PC-9 (cell line): ENCODE measurements at places on chromosomes 3 and 15. TPM values are rescaled to one million over a fixed set of nuclear protein-coding genes. Genes with fewer than 3 reads are reported as not detected.

DNAJC13 gene
- 44.6 and 56.6 TPM in 2 replicates for total RNA-seq

SYNPR gene
- total RNA-seq: not detected in 2 replicates

AGTR1 gene
- not detected in 2 replicates for total RNA-seq

ESYT3 gene
- total RNA-seq: 6.4 and 8.0 TPM in 2 replicates

RBP2 gene
- total RNA-seq: not detected in 2 replicates

ACAN gene
- total RNA-seq: not detected in 2 replicates

BFSP2 gene
- not detected in 2 replicates for total RNA-seq

DNA sequence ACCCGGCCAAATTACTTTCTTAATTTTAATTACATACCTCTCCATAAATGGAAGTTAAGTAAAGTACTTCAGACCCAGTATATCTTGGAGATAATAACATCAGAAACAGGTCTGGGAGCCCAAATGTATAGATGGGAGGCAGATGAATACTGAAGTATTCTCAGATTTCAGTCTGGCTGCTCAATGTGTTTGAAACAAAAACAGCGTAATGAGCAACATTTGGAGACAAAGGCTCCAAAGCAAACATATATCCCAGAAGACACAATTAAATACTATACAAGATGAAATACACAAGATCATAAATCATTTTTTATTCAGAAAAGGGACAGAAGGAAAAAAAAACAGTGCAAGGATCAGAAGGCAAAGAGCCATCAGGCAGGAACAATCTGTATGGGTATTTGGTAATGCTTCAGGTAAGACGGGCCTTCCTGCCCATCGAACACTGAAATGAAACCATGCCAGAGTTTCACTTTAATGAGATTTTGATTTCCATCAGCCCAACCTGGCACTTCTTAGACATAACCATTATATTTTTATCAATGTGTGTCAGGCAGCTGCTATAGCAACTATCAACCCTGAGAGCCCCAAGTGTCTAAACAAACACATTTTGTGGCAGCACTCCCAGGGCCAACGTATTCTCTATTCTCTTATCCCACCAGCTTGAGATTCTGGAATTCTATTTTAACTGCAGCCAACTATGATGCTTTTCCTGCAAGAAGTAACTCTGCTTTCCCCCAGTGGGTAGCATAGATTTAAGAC lies 210.8 kb downstream of the STT3B start:
- DNase-seq: no peak

DNA sequence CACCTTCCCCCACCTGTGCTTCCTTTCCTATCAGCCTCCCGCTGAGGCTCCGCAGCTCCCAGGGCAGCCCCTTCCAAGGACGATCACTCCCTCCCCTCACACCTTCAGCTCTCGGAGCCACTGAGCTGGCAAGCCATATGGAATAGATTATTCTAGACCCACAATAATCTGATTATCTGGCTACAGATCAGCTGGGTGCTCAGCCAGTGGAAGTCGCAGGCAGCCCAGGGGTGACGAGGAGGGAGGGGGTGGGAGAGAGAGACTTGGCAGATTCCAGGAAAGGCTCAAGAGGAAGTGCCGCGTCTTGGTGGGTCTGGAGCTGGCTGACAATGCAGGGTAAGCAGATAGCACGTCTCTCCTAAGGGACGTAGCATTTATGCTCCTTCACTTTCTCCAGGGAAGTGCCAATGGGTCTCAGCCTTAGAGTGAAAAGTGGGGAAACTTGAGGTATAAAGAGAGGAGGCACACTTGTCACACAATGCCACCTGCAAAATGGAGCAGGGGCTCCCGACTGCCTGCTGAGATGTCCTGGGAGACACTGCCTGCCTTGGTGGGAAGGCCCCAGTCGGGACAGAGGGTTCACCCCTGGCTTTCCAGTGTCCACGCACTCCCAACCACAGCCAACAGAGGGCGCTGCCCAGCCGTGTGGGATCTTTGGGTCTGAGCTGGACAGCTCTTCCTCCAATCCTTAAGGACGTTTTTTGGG lies 9.4 kb upstream of the MESP1 start:
- no peak for DNase-seq

DNA sequence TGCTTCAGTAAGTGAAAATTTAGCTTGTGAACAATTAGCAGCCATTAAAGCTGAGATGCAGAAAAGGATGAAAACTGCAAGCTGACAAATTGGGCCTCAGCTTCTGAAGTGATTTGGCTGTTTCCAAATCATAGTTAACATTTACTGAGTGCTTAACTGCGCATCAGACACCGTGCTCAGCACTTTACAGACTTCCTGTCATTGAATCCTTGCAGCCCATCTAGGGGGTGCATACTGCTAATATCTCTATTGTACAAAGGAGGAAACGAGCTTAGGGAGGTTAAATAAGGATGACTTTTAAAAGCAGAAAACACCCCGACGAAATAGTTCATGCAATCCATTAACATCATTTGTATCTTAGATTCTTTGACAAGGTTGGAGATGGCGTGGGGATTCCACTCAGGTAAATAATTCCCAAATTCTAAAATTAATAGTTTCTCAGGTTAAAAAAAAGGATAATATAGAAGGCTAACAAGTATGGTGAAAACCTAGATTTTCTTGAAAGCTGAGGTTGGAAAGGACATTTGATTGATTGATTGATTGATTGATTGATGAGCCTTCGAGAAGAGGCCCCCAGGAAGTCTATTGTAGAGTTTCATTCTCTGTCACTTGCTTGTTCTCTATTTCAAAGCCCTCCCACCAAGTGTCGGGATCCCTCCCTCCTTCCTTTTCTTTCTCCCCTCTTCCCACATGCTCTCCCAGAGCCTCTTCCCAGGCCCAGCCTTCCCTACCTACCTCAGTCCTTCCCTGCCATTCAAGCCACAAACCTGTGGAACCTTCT lies 23.5 kb upstream of the EPHB3 start:
- no peak for DNase-seq

DNA sequence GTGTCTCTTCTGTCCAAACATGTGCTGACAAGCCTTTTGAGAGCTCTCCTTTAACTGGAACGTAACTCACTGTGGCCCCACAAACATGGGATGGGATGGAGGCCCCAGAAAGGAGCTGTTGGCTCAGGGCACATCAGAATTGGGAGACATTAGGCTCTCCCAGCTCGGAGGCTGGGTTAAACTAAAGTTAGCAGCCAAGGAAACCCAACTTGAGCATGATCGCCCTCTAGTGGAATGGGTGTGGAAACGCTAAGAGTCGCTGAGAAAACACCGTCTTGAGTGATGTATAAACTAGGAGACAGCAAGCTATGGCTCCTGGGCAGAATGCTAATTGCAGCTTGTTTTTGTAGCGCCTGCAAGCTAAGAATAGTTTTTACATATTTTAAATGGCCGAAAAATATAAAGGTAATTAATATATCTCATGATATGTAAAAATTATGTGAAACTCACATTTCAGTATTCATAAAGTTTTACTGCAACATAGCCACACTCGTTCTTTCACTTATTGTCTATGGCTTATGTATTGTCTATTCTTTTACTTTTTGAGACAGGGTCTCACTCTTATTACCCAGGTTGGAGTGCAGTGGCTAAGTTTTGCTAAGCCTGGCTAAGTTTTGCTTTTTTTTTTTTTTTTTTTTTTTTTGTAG lies 138.8 kb upstream of the HACD2 start:
- DNase-seq: peak; percentile 46

GRCh38 chr15:79561982-79562381 lies 129.8 kb downstream of the MINAR1 start:
- DNase-seq: no peak

GRCh38 chr3:169203631-169204550 lies 459.6 kb downstream of the MECOM start:
- no peak for DNase-seq

DNA sequence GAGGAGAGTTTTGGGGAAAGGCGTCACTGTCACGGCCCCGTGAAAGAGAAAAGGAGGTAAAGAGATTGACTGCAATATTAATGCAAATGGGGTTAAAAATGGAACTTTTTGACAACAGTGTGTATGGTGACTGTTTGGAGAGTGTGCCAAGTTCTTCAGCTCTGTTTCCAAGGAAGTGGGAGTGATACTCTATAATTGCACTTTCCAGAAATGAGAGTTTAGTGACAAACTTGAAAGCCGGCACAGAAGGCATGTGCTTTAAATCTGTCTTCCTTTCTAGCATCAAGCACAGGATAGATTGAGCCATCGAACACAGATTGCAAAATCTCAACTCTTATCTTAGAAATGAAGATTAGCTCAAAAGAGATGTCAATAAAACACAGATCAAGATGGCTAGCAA lies 51.9 kb upstream of the SNRPA1 start:
- DNase-seq: no peak

DNA sequence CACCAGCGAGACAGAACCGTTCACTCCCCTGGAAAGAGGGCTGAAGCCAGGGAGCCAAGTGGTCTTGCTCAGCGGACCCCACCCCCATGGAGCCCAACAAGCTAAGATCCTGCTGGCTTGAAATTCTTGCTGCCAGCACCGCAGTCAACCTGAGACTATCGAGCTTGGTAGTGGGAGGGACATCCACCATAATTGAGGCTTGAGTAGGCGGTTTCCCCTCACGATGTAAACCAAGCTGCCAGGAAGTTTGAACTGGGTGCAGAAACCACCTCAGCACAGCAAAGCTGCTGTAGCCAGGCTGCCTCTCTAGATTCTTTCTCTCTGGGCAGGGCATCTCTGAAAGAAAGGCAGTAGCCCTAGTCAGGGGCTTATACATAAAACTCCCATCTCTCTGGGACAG lies 151.0 kb downstream of the MBNL1 start:
- no peak for DNase-seq

- DNase-seq: no peak
These were observed 25.9 kb downstream of the HSPBAP1 start for GRCh38 chr3:122767540-122768372.

- DNase-seq: peak; percentile 67
These were observed 64.7 kb downstream of the SLC30A4 start for GRCh38 chr15:45457641-45458539.

DNA sequence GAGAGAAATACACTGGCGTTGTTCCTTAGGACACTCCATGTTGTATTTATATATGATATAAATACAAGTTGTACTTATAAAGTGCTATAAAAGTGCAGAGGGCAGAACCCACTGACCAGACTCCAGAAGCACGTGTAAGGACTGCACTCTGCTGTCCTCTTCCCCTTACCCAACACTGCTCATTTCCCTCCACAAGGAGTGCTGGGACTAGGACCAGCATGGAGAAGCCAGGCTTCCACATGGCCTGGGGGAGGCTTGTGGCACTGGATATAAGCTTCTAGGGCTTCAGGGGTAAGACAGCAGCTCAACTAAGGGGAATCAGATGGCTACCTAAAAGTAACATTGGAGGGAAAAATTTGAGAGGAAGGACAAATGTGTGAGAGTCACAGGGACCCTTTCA lies 556.9 kb downstream of the IGSF11 start:
- no peak for DNase-seq

GRCh38 chr3:128496602-128497304 lies 3.8 kb upstream of the GATA2 start:
- DNase-seq: no peak

DNA sequence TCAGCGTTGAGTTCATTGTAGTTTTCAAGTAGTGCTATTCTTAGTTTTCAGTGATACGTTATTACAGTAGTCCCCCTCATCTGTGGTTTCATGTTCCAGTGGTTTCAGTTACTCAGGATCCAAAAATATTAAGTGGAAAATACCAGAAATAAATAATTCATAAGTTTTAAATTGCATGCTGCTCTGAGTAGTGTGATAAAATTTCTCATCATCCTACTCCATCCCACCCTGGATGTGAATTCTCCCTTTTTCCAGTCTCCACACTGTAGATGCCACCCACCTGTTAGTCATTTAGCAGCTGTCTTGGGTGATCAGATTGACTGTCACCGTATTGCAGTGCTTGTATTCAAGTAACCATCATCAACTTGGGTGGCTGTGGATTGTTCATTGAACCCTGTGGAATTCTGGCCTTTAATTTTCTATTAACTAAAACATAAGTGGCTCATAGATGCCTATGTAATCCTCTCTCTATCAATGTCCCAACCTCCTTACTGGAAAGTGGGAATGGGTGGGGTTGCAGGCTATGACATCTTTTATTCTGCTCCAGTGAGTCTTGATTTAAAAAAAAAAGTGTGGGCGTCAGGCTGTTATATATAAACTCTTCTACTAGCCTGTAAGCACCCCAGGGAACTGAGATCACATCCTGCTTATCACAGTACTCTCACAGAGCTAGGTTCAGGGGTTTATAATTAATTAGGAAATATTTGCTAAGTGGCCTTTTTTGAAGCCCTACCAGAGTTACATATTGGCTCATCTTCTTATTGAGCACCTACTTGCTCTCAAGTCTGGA lies 97.5 kb downstream of the CFAP20DC start:
- DNase-seq: no peak

DNA sequence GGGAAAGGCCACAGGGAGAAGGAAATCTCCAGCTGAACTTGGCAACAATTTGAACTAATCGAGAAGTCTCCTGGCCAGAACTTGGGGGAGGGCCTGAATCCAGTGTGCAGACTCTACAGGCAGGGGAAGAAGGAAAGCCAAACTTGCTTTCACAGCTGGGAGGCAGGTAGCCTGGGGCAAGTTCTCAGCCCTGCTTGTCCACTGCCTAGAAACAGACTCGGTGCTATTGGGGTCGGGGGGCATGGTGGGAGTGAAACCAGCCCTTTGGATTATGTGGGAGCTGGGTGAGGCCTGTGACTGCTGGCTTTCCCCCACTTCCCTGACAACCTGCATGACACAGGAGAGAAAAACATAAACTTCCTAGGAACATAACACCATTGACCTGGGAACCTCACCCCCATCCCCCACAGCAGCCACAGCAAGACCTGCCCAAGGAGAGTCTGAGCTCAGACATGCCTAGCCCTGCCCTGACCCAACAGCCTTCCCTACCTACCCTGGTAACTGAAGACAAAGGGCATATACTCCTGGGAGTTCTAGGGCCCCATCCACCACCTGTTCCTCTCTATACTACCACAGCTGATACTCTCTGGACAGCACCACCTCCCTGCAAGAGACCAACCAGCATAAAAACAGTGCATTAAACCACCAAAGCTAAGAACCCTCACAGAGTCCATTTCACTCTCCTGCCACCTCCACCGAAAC lies 103.7 kb upstream of the MNS1 start:
- DNase-seq: no peak

DNA sequence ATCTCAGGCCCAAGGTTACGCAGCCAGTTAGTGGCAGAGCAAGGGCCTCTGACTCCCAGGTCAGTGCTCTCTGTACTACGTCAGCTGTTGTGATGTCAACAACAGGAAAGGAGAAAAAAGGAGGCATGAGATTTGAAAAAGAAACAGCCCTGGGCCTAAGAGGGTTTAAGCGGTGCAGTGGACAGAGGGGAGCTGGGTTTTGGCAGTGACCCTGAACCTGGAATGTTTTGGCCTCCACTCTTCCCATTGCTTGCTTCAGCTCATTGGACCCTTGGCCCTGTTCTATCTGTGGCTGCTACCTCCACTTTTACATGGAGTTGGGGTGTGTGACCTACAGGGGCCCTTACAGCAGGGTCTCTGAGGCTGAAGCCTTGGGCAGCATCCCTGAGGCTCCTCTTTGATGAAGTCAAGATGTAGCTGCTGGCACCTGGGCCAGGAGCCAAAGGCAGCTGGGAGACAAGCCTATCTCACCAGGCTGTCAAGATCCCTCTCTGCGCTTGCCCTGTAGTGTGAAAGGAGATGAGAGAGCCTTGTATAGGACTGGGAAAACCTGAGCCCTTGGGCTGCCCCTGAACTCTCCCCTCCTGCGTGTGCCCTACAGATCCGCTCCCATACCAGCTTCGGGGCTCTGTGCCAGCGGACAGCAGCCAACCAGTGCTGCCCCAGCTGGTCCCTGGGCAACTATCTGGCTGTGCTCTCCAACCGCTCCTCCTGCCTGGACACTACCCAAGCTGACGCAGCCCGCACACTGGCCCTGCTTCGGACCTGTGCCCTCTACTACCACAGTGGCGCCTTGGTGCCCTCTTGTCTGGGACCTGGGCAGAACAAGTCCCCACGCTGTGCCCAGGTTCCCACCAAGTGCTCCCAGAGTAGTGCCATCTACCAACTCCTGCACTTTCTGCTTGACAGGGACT lies 8.7 kb downstream of the DISP2 start:
- DNase-seq: no peak

GRCh38 chr3:30347679-30348216 lies 258.7 kb upstream of the TGFBR2 start:
- peak; percentile 47 for DNase-seq
